ENCODE measurements at places on chromosomes 1 and 21.

GRCh38 chr1:113792471-113792870, 19.8 kb downstream of the RSBN1 start:
- DNase-seq = no peak

DNA sequence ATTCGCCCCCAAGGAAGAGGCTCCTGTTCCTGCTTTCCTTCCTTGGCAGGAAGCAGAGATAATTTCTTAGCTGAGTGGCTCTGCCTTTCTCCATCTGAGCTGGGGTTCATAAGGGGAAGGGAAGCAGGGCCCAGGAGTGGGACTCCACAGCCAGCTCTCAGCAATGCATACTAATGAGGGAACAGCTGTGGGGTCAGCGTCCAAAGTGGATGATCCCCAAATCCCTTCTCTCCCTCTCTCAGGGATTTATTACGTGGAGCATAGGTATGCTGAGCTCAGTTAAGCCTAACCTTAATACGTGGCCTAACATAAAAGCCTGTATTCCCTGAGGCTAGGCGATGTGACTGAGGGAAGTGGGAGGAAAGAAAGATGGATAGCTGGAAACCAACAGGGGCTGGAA, 87.3 kb upstream of the CTTNBP2NL start:
- no peak for DNase-seq

GRCh38 chr1:85681087-85681486, 27.1 kb downstream of the ZNHIT6 start:
- DNase-seq = no peak

DNA sequence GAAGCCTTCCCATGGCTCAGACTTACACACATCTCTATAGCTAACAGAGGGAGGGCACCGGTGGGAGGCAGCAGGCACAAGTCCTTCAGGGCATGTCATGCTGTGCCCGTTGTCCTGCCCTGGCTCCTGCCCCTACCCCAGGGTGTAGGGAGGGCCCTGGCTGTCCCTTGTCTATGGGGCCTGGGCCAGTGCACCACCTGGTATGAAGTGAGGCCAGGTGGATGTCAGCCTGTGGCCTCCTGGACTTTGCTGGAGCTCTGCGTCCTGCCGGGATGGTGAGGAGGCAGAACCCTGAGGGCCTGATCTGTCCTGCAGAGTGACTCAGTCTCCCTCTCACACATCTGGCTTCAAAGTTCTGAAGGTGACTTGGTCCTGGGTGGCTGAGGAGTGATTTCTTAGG, 47.3 kb upstream of the GPR37L1 start:
- no peak for DNase-seq

DNA sequence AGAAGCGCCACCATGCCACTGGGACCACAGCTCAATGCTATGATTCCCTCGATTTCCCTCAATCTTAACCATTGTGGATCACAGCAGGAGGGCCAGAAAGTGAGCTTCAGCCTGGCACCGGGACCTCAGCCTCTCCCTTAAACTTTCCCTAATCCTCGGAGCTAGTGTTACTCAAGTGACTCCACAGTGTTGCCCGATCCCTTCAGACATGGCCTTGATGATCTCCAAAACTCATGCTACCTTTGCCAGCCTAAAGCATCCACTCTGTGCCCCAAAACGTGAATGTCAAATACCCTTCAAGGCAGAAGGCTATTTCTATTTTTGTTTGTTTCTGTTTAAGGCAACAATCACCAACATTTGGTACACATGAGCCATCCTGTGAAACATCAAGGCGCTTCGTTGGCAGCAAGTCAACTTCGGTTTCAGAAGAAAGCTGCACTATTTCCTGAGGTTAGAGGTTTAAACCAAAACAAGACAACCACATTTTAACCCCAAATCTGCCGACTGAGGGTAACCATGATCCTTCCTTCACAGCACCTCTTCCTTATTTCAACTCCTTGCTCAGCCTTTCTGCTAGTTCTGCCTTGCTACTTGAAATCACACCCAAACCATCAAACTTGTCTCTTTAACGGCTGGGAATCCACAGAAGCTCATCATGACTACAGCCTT, 94.4 kb upstream of the KRTAP19-8 start:
- DNase-seq = no peak

GRCh38 chr1:180802813-180803212, 109.9 kb upstream of the KIAA1614 start:
- DNase-seq = no peak

DNA sequence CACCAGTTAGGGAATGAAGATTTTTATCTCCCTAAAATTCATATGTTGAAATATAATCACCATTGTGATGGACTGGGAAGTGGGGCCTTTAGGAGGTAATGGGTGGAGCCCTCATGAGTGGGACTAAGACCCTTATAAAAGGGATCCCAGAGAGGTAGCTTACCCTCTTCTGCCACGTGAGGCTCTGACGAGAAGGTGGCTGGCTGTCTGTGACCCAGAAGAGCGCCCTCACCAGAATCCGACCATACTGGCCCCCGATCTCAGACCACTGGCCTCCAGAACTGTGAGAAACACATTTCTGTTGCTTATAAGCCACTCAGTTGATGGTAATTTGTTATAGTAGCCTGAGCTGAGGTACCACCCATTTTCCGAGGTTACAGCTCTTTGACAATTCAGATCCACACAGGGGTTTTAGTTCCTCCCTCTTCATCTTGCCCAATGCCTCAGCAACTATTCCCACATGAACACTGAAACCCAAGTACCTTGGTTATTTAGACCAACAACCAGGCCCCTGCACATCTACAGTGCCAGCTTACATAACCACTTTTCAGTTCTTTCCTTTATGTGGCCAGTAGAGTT, 27.6 kb upstream of the HUNK start:
- DNase-seq = no peak

GRCh38 chr1:243508303-243508713, 252.5 kb downstream of the SDCCAG8 start:
- no peak for DNase-seq

GRCh38 chr1:23514111-23514679, 16.8 kb downstream of the E2F2 start:
- DNase-seq = no peak

DNA sequence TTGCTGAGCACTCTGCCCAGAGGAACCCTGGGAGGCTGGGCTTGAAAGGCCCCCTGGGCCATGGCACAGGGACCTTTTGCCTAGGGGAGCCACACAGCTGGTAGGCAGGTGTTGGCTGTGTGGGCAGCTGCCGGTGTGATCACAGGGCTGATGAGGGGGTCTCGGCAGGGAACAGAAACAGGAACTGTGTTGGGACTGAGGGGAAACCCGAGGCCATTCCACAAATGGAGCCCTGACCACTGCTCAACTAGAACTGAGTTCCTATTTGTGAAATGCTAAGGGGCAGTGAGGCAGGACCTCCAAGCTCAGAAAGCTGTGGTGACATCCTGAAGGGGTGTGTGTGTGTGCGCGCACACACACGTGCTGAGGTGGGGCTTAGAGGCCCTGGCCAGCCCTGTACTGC, 6.4 kb upstream of the THEM5 start:
- DNase-seq = no peak

DNA sequence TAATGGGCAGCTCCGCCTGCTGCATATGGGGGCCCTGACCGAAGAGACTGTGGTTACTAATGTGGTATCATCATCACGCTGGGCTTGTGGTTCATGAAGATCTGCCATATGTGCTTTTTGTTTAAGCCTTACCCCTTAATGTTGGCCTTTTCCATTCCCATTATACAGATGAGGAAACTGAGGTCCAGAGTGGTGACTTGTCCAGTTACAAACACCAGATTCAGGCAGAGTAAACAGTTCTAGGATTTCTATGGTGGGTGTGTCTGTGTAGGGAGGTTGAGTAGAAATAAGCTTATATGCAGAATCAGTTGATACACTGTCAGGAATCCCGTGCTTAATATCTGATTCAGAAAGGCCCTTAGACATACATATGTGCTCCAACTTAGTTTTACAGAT, 691 bp downstream of the UTP11 start:
- no peak for DNase-seq

- no peak for DNase-seq
These were observed 14.9 kb downstream of the CDA start for GRCh38 chr1:20603504-20604464.

GRCh38 chr1:57163789-57164188, 198.0 kb upstream of the C8B start:
- DNase-seq = no peak

DNA sequence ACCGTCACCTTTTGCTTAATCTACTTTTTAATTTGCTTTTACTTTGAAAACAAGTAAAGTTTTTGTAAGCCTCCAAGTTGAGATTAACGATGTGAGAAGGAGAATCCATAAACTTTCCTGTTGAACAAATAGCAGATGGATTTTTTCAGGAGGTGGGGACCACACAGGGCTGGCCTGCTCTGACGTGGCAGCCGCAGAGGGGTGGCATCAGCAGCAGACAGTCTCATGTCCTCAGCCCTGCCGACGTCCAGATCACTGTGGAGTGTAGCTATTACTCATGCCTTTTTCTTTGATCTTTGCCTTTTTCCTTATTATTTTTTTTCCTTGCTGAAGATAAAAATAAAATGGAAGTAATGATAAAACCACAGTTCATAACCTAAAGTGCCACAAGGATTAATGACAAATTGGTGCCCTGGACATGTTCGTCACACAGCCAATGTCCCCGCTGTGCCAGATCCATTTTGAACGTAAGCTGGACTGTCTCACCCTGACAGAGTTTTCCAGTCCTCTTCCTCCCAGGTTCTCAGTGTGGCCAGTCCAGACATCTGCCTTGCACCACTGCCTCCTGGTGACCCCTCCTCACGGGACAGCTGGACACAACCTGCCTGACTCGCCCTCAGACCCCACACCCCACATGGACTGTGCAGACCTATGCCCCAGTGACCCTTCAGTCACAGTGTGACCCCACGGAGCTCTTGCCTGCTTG, 15.4 kb upstream of the ZBTB21 start:
- DNase-seq = no peak

Data from NCI-H1436 treated with DMSO at 0.1 percent for 48 hours (cell line).